ENCODE measurements at places on chromosomes 5 and 9. TPM values are rescaled to one million over a fixed set of nuclear protein-coding genes. Genes with fewer than 3 reads are reported as not detected.

DNA sequence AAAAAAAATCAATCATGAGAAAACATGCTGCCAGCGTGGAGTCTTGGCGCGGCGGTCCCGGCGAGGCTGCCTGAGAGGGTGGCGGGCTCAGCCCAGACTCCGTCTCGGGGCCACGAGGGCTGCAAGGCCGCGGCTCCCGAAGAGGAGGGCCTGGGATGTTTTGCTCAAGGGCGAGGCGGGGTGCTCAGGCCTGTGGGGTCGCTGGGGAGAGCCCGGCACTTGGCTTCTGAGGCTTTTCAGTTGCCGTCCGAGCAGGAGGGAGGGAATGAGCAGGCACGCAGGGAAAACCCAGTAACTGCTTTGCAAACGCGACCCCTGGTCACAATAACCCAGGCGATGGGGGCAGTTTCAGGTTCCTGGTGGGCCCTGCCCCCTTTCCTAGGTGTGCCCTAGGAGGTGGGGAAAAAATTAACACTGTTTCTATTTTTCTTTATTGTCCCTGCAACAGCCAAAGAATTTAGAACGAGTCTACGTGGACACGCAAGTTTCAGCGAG is 3.2 kb upstream of the IRX2 start:
- no peak for DNase-seq

DNA sequence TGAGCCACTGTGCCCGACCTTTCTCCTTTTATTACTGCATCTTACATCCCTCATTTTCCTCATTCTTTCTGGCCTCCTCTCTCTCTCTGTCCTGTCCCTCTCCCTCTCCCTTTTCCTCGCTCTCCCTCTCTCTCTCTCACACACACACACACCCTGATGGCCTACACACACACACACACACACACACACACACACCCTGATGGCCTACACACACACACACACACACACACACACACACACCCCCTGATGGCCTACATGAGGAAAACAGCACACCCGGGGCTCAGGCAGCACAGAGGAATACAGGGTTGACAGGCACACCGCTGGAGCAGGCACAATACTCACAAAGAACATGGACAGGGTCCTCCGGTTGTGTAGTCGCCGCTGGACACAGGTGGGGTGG is 3.8 kb upstream of the FCHSD1 start:
- DNase-seq = no peak

DNA sequence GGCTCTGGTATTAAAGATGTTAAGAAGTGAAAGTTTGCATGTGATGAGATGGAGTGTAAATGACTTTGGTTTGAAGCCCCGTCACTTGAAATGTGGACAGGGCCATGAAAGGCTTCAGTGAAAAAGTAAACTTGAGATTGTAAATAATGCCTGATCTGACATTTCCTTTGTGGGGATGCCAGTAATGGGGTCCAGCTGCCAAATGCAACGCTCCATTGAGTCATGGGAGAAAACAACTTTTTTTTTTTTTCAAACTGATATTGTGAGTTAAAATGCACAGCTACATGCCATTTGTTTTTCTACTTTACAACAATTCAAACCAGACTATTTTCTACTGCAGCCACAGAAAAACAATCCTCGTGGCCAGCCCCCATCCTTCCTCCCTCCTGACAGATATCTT is 327.0 kb upstream of the TNC start:
- DNase-seq = no peak

- no peak for DNase-seq
Observed at GRCh38 chr5:174649391-174649790, 75.0 kb upstream of the MSX2 start.

DNA sequence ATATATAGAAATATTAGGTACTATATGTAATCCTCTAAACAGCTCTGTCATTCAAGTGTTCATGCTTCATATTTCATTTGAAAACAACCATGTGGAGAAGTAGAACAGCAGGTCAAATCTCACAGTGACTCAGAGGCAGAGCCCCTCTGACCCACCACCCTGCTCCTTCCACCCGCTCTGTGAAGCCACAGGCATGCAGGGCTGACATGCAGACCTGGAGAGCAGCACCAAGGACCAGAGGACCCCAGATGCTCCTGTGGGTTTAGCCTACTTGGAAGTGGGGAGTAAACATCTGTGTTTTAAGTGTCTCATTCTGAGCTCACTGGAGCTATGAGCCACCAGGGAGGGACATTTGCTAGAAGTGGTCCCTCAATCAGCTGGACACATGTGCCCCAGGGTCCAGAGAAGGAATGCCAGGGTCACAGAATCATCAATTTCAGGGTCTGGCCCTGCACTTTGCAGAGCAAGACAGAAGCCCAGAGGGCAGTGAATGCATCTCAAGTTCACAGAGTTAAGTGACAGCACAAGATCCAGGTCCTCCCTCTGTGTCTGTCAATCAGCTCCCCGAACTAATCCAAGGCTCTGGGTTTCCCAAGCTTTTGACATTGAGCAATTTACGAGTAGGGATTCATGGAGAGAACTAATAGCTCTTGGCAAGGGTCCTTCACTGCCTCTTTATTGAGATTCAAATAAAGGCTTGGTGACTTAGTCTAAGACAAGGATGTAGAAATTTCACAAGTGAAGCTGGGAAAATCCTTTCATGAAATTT is 441.1 kb downstream of the SEMA5A start:
- no peak for DNase-seq

Gene CAVIN4
- 0.18 TPM for total RNA-seq

Gene ADAMTS2
- total RNA-seq = not detected

All from activated CD4-positive, alpha-beta memory T cell treated with anti-CD3 and anti-CD28 coated beads, Interleukin-2, amount 10 ng/mL, durations not matched to agents 7 days and 5 days (primary cell).